ENCODE measurements at places on chromosomes 2 and 18.
A peak's percentile ranks its signal among the peaks of the same experiment; 100 is the strongest.

DNA sequence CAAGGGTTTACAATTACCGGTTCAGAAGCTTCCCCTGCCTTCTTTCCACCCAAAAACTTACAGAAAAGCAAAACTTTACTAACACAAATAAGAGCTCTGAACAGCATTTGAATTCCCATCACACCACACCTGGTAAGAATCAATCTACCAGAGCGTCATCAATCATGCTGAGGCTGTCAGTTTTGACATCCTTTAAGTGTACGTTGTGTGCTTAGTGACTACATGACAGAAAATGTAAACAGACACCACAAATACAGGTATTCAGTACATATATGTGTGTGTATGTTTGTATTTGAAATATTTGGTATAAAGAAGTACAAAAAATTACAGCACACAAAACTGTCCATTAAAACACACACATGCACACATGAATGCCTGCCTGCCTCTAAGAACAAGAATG lies 523.5 kb downstream of the TMEM182 start:
- no peak for DNase-seq

- DNase-seq: no peak
Observed at GRCh38 chr2:238897911-238898311, 50.0 kb downstream of the TWIST2 start.

GRCh38 chr2:215431778-215432758 lies 3.8 kb downstream of the FN1 start:
- no peak for DNase-seq

- DNase-seq: peak; percentile 33
Observed at GRCh38 chr2:196088203-196088602, 19.6 kb upstream of the DNAH7 start.

DNA sequence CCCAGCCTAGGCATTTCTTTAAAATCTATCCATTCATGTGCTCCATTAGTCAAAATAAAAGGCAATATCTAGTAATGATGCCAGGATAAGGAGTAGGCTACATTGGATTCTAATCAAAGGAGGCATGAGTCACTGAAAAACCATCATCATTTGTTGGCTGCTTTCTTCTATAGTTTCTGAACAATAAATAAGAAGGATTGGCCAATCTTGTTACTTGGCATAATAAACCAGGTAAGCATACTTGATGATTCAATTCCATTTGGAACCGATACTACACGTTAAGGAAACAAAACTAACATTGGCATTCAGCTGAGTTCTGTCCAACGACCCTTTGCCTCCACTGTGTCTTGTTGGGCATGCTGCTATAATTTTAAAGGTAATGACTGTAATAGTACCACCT lies 27.2 kb downstream of the ATP8B1 start:
- no peak for DNase-seq

All from SHP77 (cell line).